BJ (cell line): ENCODE measurements at places on chromosomes 16 and 17. TPM values are rescaled to one million over a fixed set of nuclear protein-coding genes. Genes with fewer than 3 reads are reported as not detected.

ASIC2 gene
- polyA plus RNA-seq: 0.04 and 0.05 TPM in 2 replicates

CDH16 gene
- polyA plus RNA-seq: not detected in 2 replicates

TNP2 gene
- not detected in 2 replicates for polyA plus RNA-seq

RNFT1 gene
- 12.4 and 13.6 TPM in 2 replicates for polyA plus RNA-seq

GEMIN4 gene
- 10.0 and 15.7 TPM in 2 replicates for polyA plus RNA-seq

ABCA6 gene
- polyA plus RNA-seq: 0.22 and 0.59 TPM in 2 replicates

MT1F gene
- 7.8 and 11.3 TPM in 2 replicates for polyA plus RNA-seq

- no peak for DNase-seq
Observed at GRCh38 chr17:14330492-14330962, 29.6 kb downstream of the HS3ST3B1 start.

GRCh38 chr17:80855196-80855947 is 136.3 kb upstream of the CHMP6 start:
- no peak for DNase-seq

GRCh38 chr17:82568997-82569393 is 49.5 kb downstream of the FOXK2 start:
- no peak for DNase-seq
